T-helper 2 cell treated with Interferon-gamma antibody and Interleukin-4, amounts not matched to agents 5 μg/mL and 100 μg/mL, for 36 hours (primary cell): ENCODE measurements at places on chromosomes 16 and 17.

GRCh38 chr17:14398766-14399165 lies 97.9 kb downstream of the HS3ST3B1 start:
- no peak for DNase-seq

GRCh38 chr17:44780161-44780560 lies 21.4 kb downstream of the ADAM11 start:
- DNase-seq: no peak

- DNase-seq: no peak
Observed at GRCh38 chr16:23333034-23333579, 31.0 kb downstream of the SCNN1B start.

- DNase-seq: no peak
Observed at GRCh38 chr17:77212081-77212832, 71.5 kb downstream of the SEC14L1 start.

DNA sequence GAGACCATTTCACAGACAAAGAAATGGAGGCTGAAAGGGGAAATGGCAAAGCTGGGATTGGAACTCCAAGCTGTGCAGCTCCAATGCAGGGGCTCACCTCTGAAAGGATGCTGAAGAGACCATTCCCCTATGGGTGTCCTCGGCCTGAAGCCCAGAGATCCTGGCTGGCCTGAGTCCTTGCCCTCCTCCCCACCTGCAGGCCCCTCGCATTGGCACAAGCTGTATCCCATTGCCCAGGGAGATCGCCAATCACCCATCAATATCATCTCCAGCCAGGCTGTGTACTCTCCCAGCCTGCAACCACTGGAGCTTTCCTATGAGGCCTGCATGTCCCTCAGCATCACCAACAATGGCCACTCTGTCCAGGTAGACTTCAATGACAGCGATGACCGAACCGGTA lies 2.6 kb downstream of the CA7 start:
- no peak for DNase-seq

DNA sequence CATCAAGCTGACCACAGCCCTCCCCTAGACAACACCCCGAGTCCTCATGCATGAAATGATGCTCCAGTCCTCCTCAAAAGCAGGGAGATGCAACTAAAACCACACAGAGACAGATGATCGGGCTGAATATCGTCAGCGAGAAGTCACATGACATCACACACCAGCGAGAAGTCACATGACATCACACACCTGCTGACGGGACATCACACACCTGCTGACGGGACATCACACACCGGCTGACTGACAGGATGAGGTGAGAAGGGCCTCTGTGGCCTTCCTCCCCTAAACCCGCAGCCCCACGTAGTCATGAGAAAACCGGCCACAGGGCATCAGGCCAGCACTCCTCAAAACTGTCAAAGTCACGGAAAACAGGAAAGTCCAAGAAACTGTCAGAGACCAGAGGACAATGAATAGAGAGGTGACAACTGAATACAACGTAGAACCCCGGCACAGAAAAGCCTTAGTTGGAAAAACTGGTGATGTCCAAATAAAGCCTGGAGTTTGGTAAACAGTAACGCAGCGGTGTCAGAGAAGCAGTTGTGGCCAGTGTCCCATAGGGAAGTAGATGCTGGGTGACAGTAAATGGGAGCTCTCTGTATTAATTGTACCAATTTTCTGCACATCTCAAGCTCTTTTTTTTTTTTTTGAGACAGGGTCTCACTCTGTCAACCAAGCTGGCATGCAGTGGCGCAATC lies 14.3 kb downstream of the LITAF start:
- no peak for DNase-seq

GRCh38 chr16:1990351-1991134 lies 773 bp downstream of the SYNGR3 start:
- peak; percentile 63 for DNase-seq

DNA sequence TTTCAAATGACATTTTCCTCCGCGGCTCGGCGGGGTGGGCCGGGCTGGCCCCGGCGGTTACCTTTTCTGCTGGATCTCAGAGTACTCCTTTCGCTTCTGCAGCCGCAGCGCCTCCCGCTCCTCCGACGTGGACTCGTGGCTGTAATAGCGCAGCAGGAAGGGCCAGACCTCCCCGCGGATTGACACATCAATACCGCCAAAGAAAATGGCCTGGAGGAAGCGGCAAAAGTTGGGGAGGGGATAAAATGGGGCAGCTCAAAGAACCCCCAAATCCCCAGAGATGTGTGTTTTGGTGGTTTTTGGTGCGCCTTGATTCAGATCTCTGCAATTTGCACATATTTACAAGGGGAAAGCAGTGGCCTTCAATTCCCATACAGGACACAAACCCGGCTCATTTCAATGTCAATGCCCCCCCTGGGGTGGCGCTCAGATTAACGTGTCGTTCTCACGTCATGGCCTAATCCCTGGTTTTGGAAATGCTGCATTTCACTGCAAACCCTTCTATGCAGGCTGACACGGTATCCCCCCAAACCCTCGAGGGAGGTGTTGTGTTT lies 85.9 kb downstream of the TBC1D16 start:
- DNase-seq: no peak

- no peak for DNase-seq
Observed at GRCh38 chr16:72568502-72568901, 396.5 kb upstream of the PMFBP1 start.

GRCh38 chr16:71985262-71985974 lies 14.8 kb downstream of the PKD1L3 start:
- no peak for DNase-seq

GRCh38 chr16:83158320-83158957 lies 531.7 kb downstream of the CDH13 start:
- DNase-seq: no peak

- no peak for DNase-seq
Observed at GRCh38 chr16:84486126-84486525, 18.3 kb downstream of the MEAK7 start.

DNA sequence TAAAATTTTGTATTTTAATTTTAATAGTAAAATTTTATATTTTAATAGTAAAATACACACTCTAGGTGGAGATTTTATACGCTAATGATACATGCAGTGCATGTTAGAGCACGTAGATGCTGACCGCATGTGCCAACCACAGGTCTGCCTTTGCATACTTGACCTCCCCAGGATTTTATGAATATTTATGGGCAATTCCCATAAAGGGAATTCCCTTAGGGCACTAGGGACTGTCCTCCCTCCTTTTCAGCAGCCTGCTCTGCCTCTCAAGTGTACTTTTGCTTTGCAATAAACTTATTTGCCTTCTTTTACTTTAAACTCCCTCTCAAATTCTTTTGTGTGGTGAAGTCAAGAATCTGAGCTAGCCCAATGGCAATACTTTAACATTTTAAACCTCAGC lies 217.7 kb upstream of the CDH8 start:
- no peak for DNase-seq

- no peak for DNase-seq
Observed at GRCh38 chr16:52309446-52310416, 237.2 kb downstream of the TOX3 start.

DNA sequence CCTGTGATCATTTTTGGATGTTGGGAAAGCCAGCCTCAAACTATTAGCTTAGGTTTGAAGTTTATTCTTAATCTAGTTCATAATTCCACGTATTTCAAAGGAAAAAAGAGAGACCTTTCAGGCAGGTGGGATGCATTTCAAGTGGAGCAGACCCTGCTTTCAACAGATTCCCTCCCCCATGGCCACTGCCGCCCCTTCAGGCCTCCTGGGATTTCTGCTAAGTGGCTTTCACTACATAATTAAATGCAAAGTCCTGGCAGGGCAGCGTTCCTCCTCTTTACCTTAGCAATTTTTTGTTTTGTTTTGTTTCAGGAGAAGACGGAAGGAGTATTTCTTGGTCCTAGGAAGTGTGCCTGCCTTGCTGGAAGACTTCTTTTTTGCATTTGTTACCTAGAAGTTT lies 36.6 kb downstream of the MAF start:
- DNase-seq: no peak

DNA sequence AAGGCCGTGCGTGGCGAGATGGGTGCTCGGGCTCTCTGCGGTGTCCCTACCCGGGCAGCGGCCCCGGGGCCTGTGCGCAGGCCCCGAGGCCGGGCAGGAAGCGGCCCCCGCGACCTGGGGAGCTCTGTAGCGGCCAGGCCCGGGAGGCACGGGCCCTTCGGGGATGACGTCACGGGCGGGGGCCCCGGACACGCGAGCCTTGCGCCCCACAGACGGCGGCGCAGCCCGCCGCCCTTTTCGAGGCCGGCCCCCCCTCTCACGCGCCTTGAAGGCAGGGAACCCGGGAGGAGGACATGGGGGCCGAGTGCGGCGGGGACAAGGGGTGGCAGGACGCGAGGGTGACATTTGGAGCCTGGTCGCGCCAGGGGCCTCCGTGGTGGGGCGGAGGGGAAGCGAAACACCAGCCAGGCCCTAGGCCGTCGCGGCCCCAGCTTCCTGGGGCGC lies 1.1 kb downstream of the RAI1 start:
- peak; percentile 72 for DNase-seq

DNA sequence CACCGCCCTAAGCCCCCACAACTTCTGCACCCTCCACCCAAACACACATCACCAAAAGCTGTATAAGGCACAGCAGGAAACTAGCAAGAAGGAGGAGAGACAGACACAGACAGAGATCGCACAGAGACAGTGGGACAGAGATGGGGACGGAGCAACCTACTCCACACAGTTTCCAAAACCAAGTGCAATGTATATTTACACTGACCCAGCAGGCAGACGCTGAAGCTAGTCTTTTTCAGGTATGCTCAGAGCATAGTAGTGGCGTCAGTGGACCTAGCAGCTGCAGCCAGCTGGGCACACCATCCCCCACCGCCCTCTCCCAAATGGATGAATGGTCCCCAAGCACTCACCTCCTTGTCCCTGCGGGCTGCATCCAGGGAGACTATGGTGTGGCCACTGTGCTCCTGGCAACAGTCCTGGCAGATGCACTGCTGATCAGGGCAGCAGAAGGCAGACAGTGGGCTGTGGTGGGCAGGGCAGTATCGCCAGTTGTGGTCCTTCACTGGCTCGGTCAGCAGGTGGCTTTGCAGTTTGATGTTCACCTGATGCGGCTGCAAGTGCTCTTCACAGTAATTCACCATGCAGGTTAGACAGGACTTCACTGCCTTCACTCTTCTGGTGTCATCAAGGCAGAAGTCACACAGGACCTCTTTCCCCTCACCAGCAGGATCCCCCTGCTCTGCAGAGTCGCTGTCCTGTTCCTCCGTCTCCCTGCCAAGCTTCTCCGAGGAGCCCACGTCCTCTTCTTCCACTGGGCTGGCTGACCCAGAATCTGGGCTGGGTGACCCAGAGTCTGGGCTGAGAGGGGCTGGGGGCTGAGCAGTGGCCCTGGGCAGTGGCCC lies 31.5 kb upstream of the FBXW10B start:
- no peak for DNase-seq

DNA sequence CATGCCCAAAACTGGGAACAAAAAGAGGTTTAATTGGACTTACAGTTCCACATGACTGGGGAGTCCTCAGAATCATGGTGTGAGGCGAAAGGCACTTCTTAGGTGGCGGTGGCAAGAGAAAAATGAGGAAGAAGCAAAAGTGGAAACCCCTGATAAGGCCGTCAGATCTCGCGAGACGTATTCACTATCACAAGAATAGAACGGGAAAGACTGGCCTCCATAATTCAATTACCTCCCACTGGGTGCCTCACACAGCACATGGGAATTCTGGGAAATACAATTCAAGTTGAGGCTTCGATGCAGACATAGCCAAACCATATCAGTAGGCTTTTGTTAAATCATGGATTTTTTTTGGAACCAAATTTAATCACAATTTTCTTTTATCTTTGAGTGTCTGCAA lies 24.4 kb downstream of the RBL2 start:
- DNase-seq: no peak

- no peak for DNase-seq
Observed at GRCh38 chr17:7589891-7590691, at the start of gene SOX15. Gene SOX15, minus strand, starts transcription at chr17:7590094. Its CDS starts 418 bp downstream, at chr17:7589676.

- DNase-seq: no peak
Observed at GRCh38 chr17:4395111-4395478, 28.6 kb upstream of the UBE2G1 start.

DNA sequence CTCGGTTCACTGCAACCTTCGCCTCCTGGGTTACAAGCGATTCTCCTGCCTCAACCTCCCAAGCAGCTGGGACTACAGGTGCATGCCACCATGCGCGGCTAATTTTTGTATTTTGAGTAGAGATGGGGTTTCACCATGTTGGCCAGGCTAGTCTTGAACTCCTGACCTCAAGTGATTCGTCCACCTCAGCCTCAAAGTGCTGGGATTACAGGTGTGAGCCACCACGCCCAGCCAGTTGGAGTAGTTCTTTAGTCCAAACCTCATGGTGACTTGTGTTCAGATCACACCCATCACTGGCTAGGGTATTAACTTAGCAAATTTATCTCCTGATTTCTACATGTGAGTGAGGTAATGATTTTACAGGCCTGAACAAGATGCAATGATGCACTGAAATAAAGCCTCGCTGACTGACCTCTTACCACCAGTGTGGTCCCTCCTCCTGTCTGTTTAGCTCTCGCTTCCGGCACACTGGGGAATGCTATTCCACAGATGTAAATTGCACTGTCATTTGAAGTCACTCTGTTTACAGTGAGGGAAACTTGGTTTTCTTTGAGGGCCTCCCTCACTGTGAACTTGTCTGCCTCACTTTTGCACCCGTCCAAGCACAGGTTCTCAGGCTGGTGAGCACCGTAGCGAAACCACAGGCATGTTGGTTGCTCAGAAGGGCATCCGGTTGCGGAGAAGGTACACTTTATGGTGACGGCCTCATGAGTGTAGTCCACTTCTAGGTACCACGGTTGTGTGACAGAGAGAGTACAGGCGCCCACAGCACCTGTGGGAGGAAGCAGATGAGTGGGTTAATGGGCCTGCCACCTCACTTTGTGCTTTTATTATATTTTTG lies 5.5 kb downstream of the IGSF6 start:
- peak; percentile 82 for DNase-seq

GRCh38 chr16:55563797-55564196 lies 2.7 kb upstream of the CAPNS2 start:
- no peak for DNase-seq

- DNase-seq: no peak
Observed at GRCh38 chr17:12927541-12928425, 90.0 kb downstream of the ELAC2 start.

- peak; percentile 79 for DNase-seq
Observed at GRCh38 chr16:8936421-8936820, 27.3 kb downstream of the USP7 start.

DNA sequence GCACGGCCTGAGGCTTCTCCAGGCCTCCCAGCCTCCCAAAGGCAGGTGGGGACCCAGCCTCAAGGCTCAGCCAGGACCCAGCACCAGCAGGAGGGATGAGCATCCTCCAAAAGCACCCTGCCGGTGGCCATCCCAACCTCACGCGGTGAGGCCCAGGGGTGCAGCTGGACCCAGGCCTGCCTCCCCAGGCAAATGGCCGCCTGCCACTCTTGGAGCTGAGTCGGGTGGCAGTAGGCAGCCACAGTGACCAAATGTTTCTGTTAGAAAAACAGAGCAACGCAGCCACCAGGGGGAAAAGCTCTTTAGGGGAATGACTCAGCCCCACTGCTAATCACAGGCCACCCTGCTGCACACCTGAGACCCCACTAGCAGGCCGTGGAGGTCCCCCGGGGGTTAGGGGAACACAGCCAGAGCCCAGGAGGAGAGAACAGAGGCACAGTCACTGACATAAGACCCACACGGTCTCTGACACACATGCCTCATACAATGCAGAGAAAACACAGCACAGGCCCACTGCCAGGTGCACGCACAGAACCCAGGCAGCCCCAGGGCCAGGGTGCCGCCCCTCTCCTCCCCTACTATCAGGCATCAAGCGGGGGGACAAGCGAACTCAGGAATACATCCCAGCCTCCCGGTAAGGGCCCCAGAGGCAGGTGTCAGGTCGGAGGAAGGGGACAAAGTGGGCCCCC lies 12.4 kb downstream of the BCAR1 start:
- DNase-seq: no peak
